ENCODE measurements at places on chromosomes 1 and 21. TPM values are rescaled to one million over a fixed set of nuclear protein-coding genes. Genes with fewer than 3 reads are reported as not detected.

DNA sequence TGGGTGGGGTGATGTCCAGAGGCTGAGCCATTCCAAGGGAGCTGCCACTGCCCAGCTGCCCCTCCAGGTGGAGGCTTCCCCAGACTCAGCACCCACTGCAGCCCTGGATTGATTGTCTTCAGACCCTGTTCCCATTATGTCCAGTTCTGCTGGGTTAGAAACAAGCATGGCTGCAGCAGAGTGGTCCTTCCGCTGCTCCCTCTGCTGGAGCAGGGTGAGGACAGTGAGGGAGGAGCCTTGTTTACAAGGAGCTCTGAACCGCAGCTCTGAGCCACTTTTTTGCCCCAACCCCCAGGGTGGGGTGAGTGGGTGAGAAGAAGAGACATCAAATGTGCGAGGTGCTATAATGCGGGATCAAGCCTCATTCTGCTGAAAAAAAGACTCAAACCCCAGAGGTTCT is 2.3 kb downstream of the TNNT2 start:
- DNase-seq = no peak

GRCh38 chr1:96365076-96365475 is 356.5 kb upstream of the PTBP2 start:
- DNase-seq = no peak

Gene ASPM
- total RNA-seq = 47.8 TPM

DNA sequence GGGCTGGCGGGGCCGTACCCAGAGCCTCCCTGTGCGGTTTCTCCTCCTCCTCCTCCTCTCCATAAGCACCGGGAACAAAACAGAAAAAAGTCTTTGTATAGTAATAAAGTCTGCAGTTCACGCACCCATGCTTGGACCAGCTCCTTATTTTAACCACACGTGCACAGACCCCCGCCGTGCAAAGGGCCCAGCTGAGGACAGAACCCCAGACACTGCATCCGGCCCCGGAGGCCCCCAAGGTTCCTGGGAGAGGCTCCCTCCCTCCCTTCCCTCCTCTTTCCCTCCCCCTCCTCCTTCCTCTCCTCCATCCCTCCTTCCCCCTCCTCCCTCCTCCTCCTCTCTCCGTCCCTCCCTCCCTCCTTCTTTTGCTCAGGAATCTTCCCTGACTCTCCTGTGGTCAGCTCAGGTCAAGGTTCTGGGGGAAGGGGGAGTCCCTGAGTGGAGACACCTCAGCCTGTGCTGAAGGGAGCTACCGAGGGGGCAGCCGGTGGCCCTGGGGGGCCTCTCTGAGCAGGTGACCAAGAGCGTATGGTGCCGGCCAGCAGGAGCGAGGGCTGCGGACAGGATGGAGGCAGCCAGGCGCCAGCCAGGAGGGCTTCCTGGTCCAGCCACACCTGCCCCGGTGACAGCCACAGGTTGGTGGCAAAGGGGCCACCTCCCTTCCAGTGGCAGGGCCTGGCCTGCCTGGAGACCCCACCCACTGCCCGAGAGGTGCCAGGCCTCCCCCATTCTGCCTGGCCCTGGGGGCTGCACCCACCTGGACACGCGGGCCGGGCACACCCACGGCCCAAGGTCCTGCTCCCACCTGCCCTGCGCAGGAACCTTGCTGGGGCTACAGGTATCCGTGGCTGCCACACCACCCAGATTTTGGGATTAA is 3.2 kb upstream of the TTLL10 start:
- no peak for DNase-seq

GRCh38 chr1:217586586-217586985 is 44.3 kb downstream of the GPATCH2 start:
- no peak for DNase-seq

GRCh38 chr1:31040038-31040437 is 25.5 kb downstream of the PUM1 start:
- DNase-seq = no peak

GRCh38 chr1:217953922-217954321 is 322.8 kb downstream of the SPATA17 start:
- DNase-seq = no peak

Measured in activated CD4-positive, alpha-beta T cell treated with anti-CD3 and anti-CD28 coated beads for 36 hours (primary cell).